ENCODE measurements at places on chromosomes 16 and 17. TPM values are rescaled to one million over a fixed set of nuclear protein-coding genes. Genes with fewer than 3 reads are reported as not detected.
A peak's percentile ranks its signal among the peaks of the same experiment; 100 is the strongest.

DNA sequence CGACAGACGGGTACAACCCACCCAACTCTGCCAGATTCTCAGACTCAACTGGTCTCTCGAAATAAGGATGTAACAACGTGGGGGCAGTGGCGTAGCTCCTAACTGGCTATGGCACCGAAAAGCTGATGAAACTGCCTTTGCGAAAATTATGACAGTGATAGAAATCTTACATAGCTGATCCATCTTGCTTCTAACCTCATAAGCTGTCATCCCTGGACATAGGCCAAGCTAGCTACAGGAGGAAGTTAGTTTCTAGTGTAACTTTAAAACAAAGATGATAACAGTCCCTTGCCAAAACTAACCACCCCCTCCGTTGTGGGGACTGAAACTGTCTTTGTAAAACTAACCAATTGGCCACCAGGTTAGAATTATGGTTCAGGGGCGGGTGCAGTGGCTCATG lies 220.1 kb downstream of the SLC39A11 start:
- no peak overlapping the region for H3K4me3 ChIP-seq
- H3K27ac ChIP-seq = no peak overlapping the region
- H3K36me3 ChIP-seq = peaks cover 22% of the 10 kb centered on the region
- no peak for DNase-seq

DNA sequence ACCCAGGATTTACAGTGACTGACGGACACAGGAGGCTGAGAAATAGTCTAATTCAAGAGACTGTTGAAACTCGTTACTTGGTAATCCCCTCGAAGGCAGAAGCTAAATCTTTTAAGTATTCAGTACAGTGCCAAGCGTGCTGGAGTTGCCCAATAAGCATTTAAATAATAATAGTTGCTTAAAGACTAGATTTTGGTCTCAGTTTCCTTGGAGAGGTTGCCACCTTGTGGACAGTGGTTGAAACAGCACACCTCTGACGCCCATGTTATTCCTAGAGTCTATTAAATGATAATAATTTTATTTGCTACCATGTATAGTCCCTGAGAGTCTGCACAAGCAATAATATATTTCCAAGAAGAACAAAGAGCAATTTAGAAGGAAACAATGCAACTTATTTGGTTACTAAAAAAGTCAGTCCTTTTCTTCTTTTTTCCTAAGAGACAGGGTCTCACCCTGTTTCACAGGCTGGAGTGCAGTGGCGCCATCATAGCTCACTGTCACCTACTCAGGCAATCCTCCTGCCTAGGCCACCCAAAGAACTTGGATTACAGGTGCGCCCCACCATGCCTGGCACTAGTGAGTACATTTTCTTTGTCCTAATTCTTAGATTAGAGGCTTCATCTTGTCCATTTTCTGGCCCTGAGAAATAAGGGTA lies 138.0 kb upstream of the NUDT7 start:
- H3K4me3 ChIP-seq = no peak overlapping the region
- no peaks in the 10 kb centered on the region for H3K36me3 ChIP-seq

GRCh38 chr16:89374393-89374960 lies 115.9 kb downstream of the ANKRD11 start:
- DNase-seq = no peak
- H3K36me3 ChIP-seq = peaks cover 4% of the 10 kb centered on the region
- no peak overlapping the region for H3K4me3 ChIP-seq

- H3K27me3 ChIP-seq = no peaks in the 10 kb centered on the region
- peak overlapping the region; percentile 84 for H3K4me3 ChIP-seq
- peaks cover 28% of the 10 kb centered on the region for H3K36me3 ChIP-seq
- peaks cover 23% of the 10 kb centered on the region for H3K4me1 ChIP-seq
- no peak for DNase-seq
Observed at GRCh38 chr16:21626659-21627277, 25.6 kb downstream of the IGSF6 start.

DNA sequence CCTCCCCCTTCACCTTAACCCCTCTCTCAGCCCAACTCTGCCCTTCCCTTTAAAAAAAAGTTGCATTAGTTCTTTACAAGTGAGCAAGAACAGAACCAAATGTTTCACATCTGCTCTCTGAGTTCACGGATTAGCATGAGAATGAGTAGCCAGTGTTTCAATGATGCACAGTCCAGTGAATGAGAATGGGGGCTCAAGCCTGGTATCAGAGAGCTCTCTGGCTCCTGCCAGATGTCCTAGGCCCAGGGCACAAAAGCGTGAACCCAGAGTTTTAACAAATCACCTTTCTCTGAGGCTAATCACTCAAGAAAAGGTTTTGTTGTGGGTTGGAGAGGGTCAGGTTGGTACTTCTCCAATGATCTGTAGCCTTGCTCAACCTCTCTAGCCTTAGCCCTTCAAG lies 41.5 kb upstream of the HS3ST3A1 start:
- no peaks in the 10 kb centered on the region for H3K4me1 ChIP-seq
- H3K27ac ChIP-seq = no peak overlapping the region
- no peaks in the 10 kb centered on the region for H3K36me3 ChIP-seq

GRCh38 chr17:5820721-5821456 lies 236.6 kb upstream of the NLRP1 start:
- no peak overlapping the region for H3K27ac ChIP-seq
- H3K4me1 ChIP-seq = no peaks in the 10 kb centered on the region
- H3K36me3 ChIP-seq = no peaks in the 10 kb centered on the region

DNA sequence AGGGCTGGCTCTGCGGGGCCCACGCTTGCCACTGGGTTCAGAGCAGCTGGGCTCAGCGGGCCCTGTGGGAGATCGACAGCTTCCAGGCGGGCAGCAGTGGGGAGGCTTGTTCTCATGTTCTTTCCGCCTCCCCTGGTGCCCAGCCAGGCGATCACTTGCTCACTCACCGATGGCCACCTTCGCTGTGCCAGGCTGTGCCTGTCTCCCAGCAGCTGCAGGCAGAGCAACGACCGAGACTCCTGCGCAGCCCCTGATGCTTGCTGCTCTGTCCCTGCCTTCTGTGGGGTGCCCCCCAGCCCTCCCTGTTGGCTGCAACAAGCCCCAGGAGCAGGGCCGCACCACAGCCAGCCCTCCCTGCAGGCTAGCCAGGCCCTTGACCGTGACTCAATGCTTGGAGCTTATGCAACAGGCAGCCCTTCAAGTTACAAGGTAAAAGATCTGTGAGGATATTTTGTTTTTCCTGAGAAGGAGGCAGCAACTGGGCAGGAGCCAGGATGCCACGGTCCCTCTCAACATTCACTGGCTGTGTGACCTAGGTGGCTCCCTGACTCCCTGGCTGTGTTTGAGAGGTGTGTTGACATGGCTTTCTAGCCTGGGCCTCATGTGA lies 9.6 kb upstream of the SPNS2 start:
- H3K36me3 ChIP-seq = no peaks in the 10 kb centered on the region
- no peaks in the 10 kb centered on the region for H3K27me3 ChIP-seq
- no peak for DNase-seq
- no peak overlapping the region for H3K27ac ChIP-seq

- H3K4me1 ChIP-seq = peaks cover 7% of the 10 kb centered on the region
- no peak overlapping the region for H3K4me3 ChIP-seq
- no peak for DNase-seq
- H3K27ac ChIP-seq = no peak overlapping the region
- peaks cover 20% of the 10 kb centered on the region for H3K36me3 ChIP-seq
Observed at GRCh38 chr16:16014329-16015224, 65.2 kb downstream of the ABCC1 start.

GRCh38 chr16:67040166-67040565 lies 11.2 kb downstream of the CBFB start:
- H3K4me3 ChIP-seq = no peak overlapping the region
- H3K27me3 ChIP-seq = no peaks in the 10 kb centered on the region
- no peak for DNase-seq
- peaks cover 15% of the 10 kb centered on the region for H3K36me3 ChIP-seq
- H3K4me1 ChIP-seq = peaks cover 28% of the 10 kb centered on the region

DNA sequence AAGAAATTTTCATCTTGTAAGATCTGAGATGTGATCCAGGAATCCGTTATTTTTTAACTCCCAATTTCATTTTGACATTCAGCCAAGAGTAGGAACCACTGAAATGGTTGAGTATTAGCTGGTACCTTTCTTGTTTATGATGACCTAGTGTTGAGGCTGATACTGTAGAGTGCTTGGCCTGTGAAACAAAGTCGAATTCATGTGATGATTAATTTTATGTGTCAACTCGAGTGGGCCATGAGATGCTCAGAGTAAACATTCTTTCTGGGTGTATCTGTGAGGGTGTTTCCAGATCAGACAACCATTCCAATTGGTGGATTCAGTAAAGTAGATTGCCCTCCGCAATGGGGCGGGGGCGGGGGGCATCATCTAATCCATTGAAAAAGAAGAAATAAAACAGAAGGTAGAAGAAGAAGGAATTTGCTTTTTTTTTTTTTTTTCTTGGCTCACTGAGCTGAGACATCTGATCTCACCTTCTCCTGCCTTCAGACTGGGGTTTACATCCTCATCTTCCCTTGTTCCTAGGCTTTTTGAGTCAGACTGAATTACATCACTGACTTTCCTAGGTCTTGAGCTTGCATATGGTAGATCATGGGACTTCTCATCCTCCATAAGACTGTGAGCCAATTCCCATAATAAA lies 264.6 kb upstream of the KCNJ16 start:
- H3K27ac ChIP-seq = no peak overlapping the region
- H3K4me1 ChIP-seq = no peaks in the 10 kb centered on the region
- H3K36me3 ChIP-seq = no peaks in the 10 kb centered on the region
- no peaks in the 10 kb centered on the region for H3K27me3 ChIP-seq
- H3K4me3 ChIP-seq = no peak overlapping the region

GRCh38 chr17:78920528-78920927 lies 4.7 kb downstream of the TIMP2 start:
- no peak for DNase-seq
- peaks cover 5% of the 10 kb centered on the region for H3K27me3 ChIP-seq
- H3K4me1 ChIP-seq = peaks cover 9% of the 10 kb centered on the region
- H3K27ac ChIP-seq = no peak overlapping the region

DNA sequence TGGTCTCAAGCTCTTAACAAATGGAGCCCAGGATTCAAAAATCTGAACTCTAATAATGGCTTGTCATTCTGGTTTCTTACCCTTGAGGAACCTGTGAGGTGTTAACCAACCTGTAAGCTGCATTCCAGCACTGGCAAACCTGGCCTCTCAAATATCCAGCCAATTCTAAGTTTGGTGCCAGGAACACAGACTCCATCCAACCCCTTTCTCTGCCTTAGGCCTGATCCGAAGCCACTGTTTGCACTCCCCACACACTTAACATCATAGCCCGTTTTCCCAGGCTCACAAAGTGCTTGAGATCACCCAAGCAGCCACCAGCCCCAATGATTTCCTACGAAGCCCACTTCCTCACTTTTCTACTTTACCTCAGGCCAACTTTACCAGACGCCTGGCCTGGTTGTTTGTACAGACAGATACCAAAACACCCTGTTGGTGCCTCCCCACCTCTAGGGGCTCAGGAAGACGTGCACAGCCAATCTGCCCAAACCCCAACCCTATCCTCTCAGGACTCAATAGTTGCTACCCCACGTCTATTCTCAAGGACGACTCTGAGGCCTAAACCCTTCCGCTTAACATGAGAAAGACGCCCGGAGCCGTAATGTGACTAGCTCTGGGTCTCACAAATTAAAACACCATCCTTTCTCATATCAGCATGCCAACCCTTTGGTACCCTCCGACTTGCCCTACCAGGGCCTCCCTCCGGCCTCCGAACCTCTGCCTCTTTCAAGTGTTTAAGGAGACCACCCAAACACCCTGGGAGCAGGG lies 3.2 kb upstream of the PER1 start:
- H3K27ac ChIP-seq = no peak overlapping the region
- no peak for DNase-seq
- H3K27me3 ChIP-seq = no peaks in the 10 kb centered on the region
- peaks cover 6% of the 10 kb centered on the region for H3K36me3 ChIP-seq

DNA sequence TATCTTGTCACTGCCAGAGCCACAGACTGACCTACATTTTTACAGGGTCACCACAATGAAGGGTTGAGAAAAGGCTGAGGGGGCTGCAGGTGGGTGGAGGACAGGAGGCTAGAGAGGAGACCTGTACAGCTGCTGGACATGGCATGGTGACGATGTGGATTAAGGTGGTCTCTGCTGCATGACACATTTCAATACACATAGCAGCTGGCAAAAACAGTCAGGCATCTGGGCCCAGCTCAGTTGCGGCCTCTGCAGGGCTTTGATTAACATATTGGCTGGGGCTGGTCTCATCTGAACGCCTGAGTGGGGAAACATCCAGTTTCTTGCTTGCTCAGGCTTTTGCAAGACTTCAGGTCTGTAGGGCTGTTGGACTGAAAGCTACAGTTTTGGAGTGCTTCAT lies 265.4 kb upstream of the FOXF1 start:
- no peak overlapping the region for H3K4me3 ChIP-seq
- no peak overlapping the region for H3K27ac ChIP-seq
- no peak for DNase-seq
- no peaks in the 10 kb centered on the region for H3K36me3 ChIP-seq
- peaks cover 38% of the 10 kb centered on the region for H3K27me3 ChIP-seq

- no peaks in the 10 kb centered on the region for H3K4me1 ChIP-seq
- no peak overlapping the region for H3K27ac ChIP-seq
- H3K27me3 ChIP-seq = peaks cover 16% of the 10 kb centered on the region
- no peaks in the 10 kb centered on the region for H3K36me3 ChIP-seq
- H3K4me3 ChIP-seq = no peak overlapping the region
Observed at GRCh38 chr17:41457676-41458075, 9.5 kb downstream of the KRT32 start.

DNA sequence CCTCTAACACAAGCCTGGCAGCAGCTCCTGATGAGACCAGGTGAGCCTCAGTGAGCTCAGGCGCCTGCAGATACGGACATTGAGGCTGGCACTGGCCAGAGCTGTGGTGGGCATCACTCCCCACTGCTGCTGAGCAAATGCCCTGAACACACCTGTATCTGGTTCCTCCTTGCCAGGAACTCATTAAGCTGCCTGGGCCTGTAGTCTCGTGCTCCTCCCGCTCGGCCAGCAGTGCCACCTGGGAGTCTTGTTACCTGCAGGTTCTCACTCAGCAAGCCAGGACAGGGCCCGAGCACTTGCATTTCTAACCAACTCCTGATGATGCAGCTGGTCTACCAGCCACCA lies 13.3 kb downstream of the EIF4A3 start:
- H3K27ac ChIP-seq = no peak overlapping the region
- H3K27me3 ChIP-seq = peaks cover 9% of the 10 kb centered on the region
- peaks cover 16% of the 10 kb centered on the region for H3K36me3 ChIP-seq

GRCh38 chr17:81484195-81484979 lies 28.2 kb downstream of the ACTG1 start:
- peak; percentile 88 for DNase-seq
- H3K27ac ChIP-seq = no peak overlapping the region
- no peak overlapping the region for H3K4me3 ChIP-seq

- peak overlapping the region; percentile 89 for H3K27ac ChIP-seq
- no peak for DNase-seq
- peak overlapping the region; percentile 100 for H3K4me3 ChIP-seq
- peaks cover 41% of the 10 kb centered on the region for H3K4me1 ChIP-seq
- no peaks in the 10 kb centered on the region for H3K27me3 ChIP-seq
Observed at GRCh38 chr16:1960665-1961630, 1.6 kb downstream of the NDUFB10 start.

GRCh38 chr17:81973432-81973831 lies 4.0 kb upstream of the ASPSCR1 start:
- H3K4me3 ChIP-seq = no peak overlapping the region
- H3K4me1 ChIP-seq = no peaks in the 10 kb centered on the region
- H3K36me3 ChIP-seq = no peaks in the 10 kb centered on the region
- H3K27me3 ChIP-seq = peaks cover 7% of the 10 kb centered on the region

The CNGB1 gene
- total RNA-seq = not detected

The OR1F1 gene
- total RNA-seq = not detected

The KRT24 gene
- not detected for total RNA-seq

The CTRB2 gene
- not detected for total RNA-seq

The PRRT2 gene
- 2.8 TPM for total RNA-seq

The EPOP gene
- total RNA-seq = 41.0 TPM

The DRC3 gene
- total RNA-seq = 0.47 TPM

The STX1B gene
- total RNA-seq = 0.50 TPM

The MEIOB gene
- total RNA-seq = not detected

The TMEM106A gene
- 31.5 TPM for total RNA-seq

The FBXO39 gene
- total RNA-seq = 0.55 TPM

The TMED6 gene
- 1.5 TPM for total RNA-seq

The GPR179 gene
- total RNA-seq = not detected

Data from natural killer cell treated with Interleukin-12 subunit alpha and Interleukin-12 subunit beta and Interleukin-15 and Interleukin-18, amount 100 ng/mL, for 72 hours (primary cell).